ENCODE measurements at places on chromosomes 1 and 21.

GRCh38 chr1:157773493-157774350, 3.2 kb downstream of the FCRL2 start:
- DNase-seq, result no peak

DNA sequence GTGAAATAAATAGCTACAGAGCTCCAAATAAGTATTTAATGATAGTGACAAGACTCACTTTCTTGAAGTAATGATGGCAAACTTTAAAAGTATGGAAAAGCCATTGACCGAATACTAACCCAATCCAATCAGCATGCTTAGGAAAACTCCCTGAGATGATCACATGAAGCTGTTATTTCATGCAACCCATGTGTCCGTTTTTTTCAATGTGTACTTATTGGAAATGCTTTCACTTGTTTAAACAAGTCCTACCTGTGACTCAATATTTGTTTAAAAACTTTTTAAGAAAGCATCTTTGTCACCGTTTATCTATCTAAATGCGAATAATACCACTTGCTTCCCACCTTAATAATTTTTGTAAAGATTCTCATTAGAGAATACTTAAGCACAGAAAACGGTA, 185.8 kb downstream of the NRIP1 start:
- no peak for DNase-seq

- no peak for DNase-seq
These were observed 16.5 kb downstream of the SLC27A3 start for GRCh38 chr1:153791648-153792253.

DNA sequence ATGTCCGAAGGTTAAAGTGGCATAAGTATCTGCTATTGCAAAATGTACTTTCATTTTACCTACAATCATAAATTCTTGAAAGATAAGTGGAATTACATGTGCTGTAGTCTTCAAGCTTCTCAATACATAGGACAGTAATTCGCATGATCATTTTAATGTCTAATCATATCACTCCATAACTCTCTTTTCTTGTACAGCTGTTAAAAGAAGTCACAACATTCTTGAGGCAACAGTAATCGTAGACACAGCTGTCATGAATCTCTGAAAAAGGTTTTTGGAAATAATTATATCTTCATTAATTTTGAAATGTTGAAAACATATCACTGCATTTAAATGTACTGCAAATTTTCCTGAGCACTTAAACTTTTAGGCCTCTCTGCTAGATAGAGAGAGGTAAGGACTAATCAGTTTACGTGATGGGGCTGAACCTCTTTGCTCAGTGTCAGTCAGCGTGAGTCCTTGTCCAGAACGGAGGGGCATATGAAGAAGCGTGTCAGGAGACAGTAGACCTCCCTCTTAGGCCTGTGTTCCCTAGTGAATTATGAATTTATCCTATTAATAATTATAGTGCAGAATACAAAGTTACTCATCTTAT, 133.4 kb downstream of the NEK7 start:
- DNase-seq, result no peak

DNA sequence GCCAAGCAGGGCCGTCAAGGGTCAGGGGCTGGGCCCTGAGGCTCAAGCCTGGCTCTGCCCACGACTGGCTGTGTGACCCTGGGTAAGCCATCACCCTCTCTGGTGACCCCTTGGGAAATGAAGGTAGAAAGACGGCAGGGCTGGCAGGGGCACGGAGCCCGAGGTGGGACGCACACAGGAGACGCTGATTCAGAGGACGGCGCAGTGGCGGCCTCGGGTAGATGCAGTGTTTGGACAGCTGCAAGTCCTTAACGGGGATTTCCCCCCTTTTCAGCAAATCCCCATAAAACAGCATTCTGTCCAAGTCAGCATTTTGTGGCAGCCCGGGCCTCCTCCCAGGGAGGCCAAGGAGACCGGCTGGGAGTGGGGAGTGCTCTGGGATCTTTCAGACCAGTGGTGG, 16.7 kb downstream of the COL8A2 start:
- DNase-seq, result no peak

GRCh38 chr1:14896381-14897079, 257.0 kb upstream of the TMEM51 start:
- DNase-seq, result no peak

- no peak for DNase-seq
These were observed 21.7 kb downstream of the ATP5PO start for GRCh38 chr21:33893917-33894316.

GRCh38 chr1:239392271-239392670, 5.9 kb downstream of the CHRM3 start:
- no peak for DNase-seq

GRCh38 chr1:182183606-182184005, 122.1 kb upstream of the ZNF648 start:
- no peak for DNase-seq

DNA sequence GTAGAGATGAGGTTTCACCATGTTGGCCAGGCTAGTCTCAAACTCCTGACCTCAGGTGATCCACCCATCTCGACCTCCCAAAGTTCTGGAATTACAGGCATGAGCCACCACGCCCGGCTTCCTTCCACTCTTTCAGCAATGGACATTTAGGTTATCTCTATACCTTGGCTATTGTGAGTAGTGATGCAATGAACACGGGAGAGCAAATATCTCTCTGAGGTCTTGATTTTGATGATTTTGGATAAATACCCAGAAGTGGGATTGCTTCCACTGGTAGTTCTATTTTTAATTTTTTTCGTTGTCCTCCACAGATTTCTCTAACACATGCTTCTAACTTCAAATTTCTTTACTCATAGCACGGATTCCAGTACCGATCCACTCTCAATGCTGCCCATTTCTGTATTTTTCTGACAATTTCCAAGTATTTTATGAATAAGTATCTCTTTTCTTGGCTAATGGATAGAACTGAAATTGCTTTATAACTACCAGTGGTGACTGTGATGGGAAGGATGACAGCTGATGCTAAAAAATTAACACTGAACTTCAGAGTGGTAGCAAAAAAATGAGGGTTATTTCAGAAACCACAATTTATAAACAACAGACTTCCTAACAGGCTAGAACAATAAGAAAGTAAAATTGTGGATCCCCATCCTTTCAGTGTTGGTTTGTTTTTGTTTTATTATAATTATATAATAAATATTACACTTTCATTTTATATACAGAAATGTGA, 327.5 kb upstream of the RUNX1 start:
- DNase-seq, result no peak

DNA sequence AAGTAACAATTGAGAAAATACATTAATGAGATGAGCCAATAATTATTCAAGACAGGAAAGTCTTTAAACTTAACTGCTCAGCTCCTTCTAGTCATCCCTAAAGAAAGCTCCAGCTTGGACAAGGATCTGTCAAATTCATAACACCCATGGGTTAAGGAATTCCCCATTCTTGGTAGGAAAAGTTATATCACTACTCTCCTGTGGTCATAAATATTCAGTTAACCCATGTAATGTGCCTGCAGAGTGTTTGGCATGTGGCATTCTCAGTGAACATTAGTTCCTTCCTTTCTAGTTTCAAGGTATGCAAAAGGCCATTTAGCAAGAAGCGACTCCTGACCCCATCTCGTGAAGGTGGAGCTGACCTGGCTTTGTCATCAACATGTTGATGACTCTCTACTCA, 76.7 kb upstream of the VCAM1 start:
- DNase-seq, result no peak

DNA sequence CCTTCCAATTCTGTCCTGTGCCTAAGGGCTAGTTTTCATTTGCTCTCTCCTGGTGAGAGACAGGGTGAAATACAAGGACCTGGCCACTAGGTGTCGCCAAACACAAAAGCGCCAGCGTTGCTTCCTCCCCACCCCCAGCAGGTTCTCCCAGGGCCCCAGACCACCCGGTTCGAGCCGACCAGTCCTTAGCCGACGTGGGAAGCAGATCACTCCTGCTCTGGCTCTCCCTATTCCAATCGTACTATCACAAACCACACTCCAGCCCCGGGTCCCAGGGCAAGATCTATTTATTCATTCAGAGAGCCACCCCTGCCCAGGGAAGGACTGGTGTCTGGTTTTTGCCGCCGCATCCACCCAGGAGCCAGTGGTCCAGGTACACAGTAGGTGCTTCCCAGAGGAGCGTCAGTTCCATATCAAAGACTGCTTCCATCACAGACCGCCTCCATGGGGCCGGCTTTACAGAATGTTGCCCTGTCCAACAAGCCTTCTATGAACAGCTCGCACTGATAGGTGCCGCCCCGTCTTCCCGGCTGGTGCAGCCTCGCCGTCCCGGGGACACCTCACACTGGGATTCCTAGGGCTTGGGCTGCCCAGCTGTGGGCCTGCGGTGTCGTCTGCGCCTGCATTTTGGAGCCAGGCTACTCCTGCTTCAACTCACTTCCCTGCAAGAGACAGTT, 35.0 kb downstream of the CTNNBIP1 start:
- DNase-seq, result peak; percentile 55

DNA sequence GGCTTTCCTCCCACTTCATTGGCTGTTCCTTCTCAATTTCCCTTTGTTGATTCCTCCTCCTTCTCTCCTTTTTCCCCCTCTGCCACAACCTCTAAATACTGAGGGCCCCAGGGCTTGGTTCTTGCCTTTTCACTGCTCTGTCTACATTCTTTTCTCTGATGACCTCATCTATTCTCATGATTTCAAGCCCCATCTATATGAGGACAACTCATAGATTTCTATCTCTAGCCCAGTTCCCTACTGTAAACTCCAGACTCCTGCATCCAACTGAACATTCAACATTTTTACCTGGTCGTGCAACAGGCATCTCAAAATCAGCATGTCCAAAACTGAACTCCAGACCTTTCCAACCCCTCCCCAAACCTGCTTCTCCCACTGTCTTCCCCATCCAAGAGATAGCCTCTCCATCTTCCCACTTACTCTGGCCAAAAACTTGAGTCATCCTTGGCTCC, 11.5 kb upstream of the SLC9A1 start:
- no peak for DNase-seq

DNA sequence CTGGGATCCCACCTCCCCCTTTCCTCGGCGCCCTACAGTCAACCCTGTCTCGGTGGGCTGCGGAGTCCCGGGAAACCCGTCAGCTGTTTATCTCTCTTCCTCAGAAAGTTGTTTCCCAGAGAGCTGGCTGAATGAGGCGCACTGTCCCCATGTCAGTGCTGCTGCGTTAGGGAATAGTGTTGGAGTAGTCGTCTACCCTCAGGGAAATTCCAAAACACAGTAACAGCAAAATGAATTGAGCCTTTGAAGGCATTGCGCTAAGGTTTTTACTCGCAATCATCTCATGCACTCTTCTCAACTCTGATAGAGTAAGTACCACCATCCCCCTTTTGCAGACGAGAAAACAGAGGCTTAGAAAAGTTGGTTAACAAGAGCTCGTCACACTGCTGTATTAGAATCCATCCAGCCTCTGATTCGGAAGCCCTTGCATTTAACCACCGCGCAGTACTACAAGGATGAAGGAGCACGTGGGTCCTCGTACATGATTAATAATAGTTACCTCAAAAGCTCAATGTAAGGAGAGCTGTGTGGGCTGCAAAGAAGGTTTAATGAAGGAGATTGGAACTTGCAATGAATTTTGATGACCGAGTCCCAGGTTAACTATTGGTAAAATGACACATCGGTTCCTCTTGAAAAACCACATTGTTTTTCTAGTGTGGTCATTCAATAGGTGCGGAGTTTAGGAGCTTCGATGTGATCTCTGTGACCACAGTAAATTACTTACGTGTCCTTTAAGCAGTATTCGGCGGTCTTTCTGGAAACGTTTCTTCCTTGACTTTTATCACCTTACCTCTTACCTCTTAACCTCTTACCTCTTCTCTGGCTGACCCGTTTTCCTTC, 788 bp upstream of the EDEM3 start:
- DNase-seq, result no peak
